ENCODE measurements at places on chromosomes 1 and 21. TPM values are rescaled to one million over a fixed set of nuclear protein-coding genes. Genes with fewer than 3 reads are reported as not detected.

GRCh38 chr1:8627728-8628127, 189.7 kb downstream of the RERE start:
- no peak for DNase-seq

DNA sequence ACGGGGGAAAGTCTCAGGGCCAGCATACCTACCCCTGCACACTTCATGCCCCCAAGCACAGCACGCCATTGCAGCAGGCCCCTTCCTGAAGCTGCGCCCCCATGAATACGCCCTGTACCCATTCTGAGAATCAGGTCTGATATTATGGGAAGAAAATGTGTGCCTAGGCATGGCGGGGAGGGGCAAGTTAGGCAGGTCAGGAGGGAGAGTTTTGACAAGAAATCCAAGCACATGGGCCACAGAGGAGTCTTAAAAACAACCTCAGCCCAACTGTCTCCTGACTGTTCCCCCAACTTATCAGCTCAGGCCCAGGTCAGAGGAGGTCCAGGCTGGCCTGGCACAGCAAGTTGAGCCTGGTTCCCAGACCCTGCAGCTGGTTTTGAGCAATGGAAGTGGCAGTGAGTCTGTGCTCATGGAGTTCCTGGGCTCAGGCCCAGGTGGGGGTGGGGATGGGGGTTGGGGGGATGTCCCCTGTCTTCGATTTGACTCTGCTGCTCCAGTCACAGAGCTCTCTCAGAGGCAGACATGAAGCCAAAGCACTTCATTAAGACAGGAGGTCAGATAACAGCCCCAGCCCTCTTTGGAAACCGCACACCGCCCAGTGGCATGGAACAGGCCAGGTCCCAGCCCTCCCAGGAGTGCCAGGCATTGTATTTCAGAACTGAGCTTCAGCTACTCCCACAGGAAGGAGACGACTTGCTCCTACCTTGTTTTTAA, 20.6 kb upstream of the BCAR3 start:
- peak; percentile 96 for DNase-seq

GRCh38 chr1:103122983-103123720, 14.8 kb upstream of the COL11A1 start:
- no peak for DNase-seq

GRCh38 chr1:198641966-198642668, 3.3 kb downstream of the PTPRC start:
- DNase-seq, result no peak

Gene OR10Z1
- not detected for total RNA-seq

- peak; percentile 76 for DNase-seq
Measured at GRCh38 chr1:2233997-2234761, 6.1 kb downstream of the SKI start.

Gene S100A12
- total RNA-seq, result not detected

GRCh38 chr1:154221278-154222001, 685 bp downstream of the UBAP2L start:
- peak; percentile 45 for DNase-seq

GRCh38 chr1:15279576-15280230, 32.7 kb downstream of the FHAD1 start:
- DNase-seq, result peak; percentile 68

DNA sequence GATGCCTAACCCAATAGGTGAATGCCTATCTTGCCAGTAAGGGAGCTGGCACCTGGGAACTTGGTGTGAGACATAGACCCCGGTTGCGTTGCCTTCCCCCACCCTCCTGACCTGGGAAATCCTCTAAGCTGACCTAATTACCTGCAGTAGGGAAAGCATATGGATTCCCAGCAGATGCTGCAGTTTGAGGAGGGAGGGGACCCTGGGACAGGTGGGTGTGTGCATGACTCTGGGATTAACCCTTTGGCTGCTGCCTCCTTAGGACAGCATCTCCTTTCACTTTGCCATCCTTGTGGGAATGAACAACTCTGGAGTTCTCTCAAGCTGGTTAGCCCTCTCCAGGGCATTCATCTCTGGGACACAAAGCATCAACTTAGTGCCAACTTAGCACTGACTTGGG, 16.4 kb upstream of the NFASC start:
- no peak for DNase-seq

GRCh38 chr21:16418226-16418625, 688.4 kb downstream of the USP25 start:
- DNase-seq, result peak; percentile 60

Gene UBXN10
- total RNA-seq, result not detected

- no peak for DNase-seq
Measured at GRCh38 chr1:119828266-119828665, 17.0 kb upstream of the REG4 start.

DNA sequence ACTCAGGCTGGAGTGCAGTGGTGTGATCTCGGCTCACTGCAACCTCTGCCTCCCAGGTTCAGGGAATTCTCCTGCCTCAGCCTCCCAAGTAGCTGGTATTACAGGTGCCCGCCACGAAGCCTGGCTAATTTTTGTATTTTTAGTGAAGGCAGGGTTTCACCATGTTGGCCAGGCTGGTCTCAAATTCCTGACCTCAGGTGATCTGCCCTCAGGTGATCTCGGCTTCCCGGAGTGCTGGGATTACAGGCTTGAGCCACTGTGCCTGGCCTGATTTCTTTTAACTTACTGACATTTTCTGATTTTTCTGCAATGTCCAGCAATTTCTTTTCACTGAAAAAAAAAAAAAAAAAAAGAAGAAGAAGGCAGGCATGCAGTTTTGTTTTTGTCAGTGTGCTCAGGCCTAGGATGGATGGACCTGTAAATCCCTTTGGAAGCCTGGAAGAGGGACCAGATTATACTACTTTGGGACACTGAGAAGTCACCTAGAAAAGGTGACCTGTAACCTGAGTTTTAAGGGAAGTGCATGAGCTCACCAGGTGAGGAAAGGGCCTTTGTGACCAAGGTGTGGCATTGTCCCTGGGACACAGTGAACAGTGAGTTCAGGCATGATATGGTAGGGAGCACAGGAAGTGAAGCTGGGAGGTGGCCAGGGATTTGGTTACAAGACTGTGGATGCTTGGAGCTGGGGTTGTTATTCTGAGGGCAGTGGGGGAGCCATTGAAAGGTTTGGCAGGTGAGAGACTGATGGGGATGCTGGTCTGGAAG, 2.7 kb upstream of the TMEM61 start:
- DNase-seq, result no peak

DNA sequence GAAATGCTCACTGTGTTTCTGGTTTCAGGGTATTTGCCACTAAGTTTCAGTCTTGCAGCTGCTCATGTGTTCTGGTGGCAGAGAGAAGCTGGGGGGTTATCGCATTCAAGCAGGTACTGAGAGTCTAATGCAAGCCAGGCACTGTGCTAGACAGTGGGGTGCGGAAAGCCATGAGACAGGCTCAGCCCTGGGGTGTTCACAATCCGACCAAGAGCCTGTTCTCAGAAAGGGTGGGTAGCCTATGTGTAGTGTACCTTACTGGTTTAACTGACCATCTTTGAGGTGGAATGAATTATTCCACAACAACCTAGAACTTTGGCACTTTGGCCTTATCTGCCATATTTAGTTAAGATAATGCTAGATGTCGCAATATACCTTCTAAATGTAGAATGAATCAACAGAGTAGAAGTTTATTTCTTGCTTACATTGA, 55.3 kb upstream of the ROR1 start:
- no peak for DNase-seq

Gene FMO2
- not detected for total RNA-seq

Gene EDARADD
- 1.2 TPM for total RNA-seq

- no peak for DNase-seq
Measured at GRCh38 chr1:6127587-6128163, 52.4 kb downstream of the CHD5 start.

Gene AADACL3
- total RNA-seq, result not detected

DNA sequence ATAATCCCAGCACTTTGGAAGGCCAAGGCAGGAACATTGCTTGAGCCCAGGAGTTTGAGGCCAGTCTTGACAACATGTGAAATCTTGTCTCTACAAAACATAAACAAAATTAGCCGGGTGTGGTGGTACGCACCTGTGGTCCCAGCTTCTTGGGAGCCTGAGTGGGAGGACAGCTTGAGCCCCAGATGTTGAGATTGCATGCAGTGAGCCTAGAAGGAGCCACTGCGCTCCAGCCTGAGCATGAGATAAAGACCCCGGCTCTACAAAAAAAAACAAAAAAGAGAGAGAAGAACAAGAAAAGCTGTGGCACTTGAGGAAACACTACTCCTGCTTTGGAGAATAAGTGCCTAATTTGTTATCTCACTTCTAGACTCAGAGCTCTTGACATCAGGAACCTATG, 146.6 kb downstream of the GLUL start:
- no peak for DNase-seq

DNA sequence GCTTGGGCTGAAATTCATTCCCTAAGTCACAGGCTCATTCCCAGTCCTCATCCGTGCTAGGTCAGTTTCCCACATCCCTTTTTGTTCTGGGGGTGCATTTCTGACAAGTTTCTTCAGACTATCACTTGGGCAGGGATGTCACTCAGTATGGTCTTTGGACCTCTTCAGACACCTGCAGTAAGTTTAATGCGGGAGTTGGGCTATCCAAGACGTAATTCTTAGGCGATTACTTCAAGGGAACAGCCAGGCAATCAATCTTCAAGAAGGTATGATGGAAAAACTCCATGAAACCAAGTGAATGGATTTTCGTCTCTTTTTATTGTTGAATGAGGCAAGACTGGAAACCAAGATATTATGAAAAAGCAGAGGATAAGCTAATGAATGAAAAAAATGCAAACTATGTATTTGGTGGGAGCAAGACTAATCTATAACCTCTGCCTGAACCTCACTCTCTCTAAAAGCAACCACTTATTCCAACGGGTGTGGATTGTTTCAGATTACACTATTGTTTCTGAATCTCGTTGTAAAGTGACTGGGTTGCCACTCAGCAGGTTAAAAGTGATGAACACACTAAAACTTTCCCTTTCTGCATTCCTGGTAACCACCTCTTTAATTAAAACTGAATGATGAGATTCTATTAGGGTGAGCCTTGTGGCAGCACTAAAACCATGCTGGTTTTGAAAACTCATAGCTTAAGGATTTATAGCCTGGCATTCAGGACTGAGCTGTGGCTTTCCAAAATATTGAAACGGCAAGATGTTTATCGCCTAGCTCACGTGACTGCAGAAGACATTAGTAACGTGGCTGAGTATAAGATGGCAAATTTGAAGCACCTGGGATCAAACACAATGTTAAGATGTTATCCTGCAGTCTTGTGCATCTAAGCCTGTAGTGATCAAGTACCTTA, 1.1 kb downstream of the RASAL2 start:
- DNase-seq, result peak; percentile 82

Gene MCL1
- total RNA-seq, result 130 TPM

DNA sequence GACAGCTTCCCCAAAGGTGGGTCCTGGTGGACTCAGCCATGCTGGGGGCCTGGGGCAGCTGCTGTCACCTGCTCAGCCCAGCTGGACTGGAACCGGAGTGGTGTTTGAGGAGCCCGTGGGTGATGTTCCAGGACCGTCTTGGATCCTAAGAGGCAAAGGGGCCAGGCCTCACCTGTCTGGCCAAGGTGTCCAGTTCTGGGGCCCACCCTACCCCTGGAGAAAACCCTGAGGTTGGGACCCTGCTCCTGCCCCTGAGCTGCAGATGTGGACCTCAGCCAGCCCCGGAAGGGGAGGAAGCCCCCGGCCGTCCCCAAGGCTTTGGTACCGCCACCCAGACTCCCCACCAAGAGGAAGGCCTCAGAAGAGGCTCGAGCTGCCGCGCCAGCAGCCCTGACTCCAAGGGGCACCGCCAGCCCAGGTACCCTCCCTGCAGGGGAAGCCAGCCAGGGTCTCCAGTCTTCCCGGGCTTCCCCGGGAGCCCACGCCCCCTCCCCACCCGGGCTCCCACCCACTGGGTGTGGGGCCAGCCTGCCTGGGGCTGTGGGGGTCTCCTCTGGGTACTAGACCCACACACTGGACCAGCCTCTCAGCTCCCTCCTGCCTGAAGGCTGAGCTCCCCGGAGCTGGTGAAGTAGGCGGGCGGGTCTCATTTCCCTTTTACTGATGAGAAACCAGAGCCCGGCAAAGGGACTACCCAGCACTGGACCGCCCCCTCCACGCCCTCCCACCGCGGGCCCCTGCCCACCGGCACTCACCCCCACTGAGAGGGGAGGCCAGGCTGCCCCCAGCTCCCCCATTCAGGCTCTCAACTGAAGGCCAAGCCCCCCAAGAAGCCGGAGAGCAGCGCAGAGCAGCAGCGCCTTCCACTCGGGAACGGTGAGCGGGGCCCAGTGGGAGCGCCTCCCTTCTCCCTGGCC, 1.3 kb downstream of the AIRE start:
- no peak for DNase-seq

GRCh38 chr21:30962013-30962412, 76.3 kb downstream of the KRTAP19-8 start:
- DNase-seq, result no peak

Gene RGS8
- not detected for total RNA-seq

All from M059J (cell line).